MCF 10A (cell line): ENCODE measurements at places on chromosomes 6 and 20. TPM values are rescaled to one million over a fixed set of nuclear protein-coding genes. Genes with fewer than 3 reads are reported as not detected.

- H3K27ac ChIP-seq = no peak overlapping the region
- DNase-seq = no peak
- H3K36me3 ChIP-seq = peaks cover 38% of the 10 kb centered on the region
- H3K4me3 ChIP-seq = no peak overlapping the region
- no peaks in the 10 kb centered on the region for H3K27me3 ChIP-seq
- H3K4me1 ChIP-seq = no peaks in the 10 kb centered on the region
Measured at GRCh38 chr6:148550569-148550968, 196.3 kb upstream of the UST start.

The ANKRD6 gene
- total RNA-seq = 1.0 and 2.1 TPM in 2 replicates

The SYCP2 gene
- total RNA-seq = 0.35 and 0.61 TPM in 2 replicates

GRCh38 chr6:145809211-145809610 is 5.4 kb downstream of the FBXO30 start:
- no peak overlapping the region for H3K4me3 ChIP-seq
- H3K27ac ChIP-seq = peak overlapping the region; percentile 53
- DNase-seq = no peak
- peaks cover 33% of the 10 kb centered on the region for H3K4me1 ChIP-seq
- H3K27me3 ChIP-seq = no peaks in the 10 kb centered on the region

DNA sequence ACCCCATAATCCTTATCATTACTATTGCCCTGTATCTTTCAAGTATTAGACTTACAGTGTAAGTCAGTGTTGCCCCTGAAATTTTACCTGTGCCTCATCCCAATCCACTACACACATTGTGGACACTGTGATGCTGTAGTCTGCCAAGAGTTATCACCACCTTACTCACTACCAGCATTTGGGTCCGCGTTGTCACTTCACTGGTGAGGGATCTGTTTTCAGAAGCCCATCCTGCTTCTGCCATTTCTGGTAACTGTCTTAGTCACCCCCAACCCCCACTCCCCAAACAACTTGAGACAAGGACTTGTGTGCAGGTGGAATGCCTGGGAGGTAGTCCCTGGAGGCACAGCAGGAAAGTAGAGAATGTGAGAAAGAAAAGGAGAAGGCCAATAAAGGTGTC is 6.0 kb upstream of the RAB44 start:
- DNase-seq = no peak
- H3K27me3 ChIP-seq = no peaks in the 10 kb centered on the region
- H3K36me3 ChIP-seq = peaks cover 29% of the 10 kb centered on the region
- H3K4me3 ChIP-seq = no peak overlapping the region
- peak overlapping the region; percentile 36 for H3K27ac ChIP-seq

DNA sequence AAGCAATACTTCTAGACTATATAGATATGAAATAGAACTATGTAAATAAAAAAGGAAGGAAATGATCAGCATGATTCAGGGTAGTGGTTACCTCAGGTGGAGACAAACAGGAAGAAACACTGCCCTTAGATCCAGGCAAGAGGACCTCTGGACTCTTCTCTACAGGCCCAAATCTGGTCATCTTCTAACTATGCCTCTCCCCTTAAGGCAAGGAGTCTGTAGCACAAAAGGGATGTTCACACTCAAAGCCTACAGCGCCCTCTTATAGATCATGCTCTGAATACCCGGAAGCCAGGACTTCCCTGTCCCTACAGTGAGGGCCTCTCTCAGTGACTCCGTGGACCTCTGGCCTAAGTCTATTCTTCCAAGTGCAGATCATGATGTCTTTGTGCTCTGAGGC is 30.4 kb upstream of the HIVEP2 start:
- no peak overlapping the region for H3K27ac ChIP-seq
- H3K4me1 ChIP-seq = no peaks in the 10 kb centered on the region

DNA sequence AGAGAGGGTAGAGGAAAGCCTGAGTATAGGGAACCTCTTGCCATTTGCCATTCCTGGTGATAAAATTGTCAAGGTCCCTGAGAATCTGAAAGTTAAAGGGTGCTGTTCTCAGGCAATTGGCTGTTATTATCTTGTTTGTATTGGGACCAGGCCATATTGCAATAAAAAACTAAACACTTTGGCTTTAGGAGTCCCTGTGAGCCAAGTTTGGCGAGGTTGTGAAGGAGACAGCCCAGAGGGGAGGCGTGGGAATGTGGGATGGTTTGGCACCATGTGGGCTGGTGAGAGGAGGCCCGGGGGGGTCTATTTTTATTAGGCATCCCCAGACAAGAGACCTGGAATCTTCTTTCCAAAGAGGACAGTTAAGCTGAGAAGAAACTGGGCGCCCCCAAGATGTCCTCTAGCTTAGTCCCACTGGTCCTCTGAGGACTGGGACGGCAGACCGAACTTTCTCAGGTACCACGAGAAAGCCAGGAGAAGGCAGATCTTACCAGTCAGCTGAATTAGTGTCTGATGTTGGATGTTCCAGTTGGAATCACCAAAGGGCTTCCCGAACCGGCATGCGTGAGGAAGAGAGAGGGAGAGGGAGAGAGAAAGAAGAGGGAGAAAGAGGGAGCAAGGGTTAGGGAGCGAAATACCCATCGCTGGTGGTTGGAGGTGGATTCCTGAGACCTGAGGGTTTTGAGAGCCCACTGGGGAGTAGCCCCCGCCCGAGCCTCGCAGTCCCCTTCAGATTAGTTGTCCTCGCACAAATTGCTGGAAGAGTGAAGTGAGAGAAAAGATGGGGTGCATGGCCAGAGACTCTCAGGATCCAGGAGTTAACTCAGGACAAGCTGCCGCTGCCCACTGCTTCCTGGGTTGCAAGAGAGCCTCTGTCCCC is 24.4 kb downstream of the DYNLT1 start:
- H3K27me3 ChIP-seq = no peaks in the 10 kb centered on the region
- no peak overlapping the region for H3K4me3 ChIP-seq
- H3K4me1 ChIP-seq = no peaks in the 10 kb centered on the region
- peaks cover 50% of the 10 kb centered on the region for H3K36me3 ChIP-seq
- H3K27ac ChIP-seq = no peak overlapping the region
- no peak for DNase-seq

GRCh38 chr6:130018744-130019325 is 454 bp downstream of the L3MBTL3 start:
- H3K36me3 ChIP-seq = peaks cover 7% of the 10 kb centered on the region
- no peaks in the 10 kb centered on the region for H3K27me3 ChIP-seq
- peak overlapping the region; percentile 94 for H3K4me3 ChIP-seq
- DNase-seq = no peak
- no peaks in the 10 kb centered on the region for H3K4me1 ChIP-seq
- peak overlapping the region; percentile 80 for H3K27ac ChIP-seq

The FUT9 gene
- total RNA-seq = not detected in 2 replicates

- peaks cover 11% of the 10 kb centered on the region for H3K4me1 ChIP-seq
- no peak overlapping the region for H3K4me3 ChIP-seq
- no peaks in the 10 kb centered on the region for H3K27me3 ChIP-seq
- H3K36me3 ChIP-seq = no peaks in the 10 kb centered on the region
- no peak for DNase-seq
- no peak overlapping the region for H3K27ac ChIP-seq
Measured at GRCh38 chr6:163780994-163781393, 366.5 kb downstream of the QKI start.

- no peak overlapping the region for H3K27ac ChIP-seq
- H3K36me3 ChIP-seq = peaks cover 4% of the 10 kb centered on the region
- no peak for DNase-seq
- no peak overlapping the region for H3K4me3 ChIP-seq
- no peaks in the 10 kb centered on the region for H3K4me1 ChIP-seq
Measured at GRCh38 chr6:321158-321438, 28.8 kb downstream of the DUSP22 start.

The DYNLT2 gene
- 0.79 and 1.3 TPM in 2 replicates for total RNA-seq

The RSPH9 gene
- not detected in 2 replicates for total RNA-seq

The ZKSCAN8 gene
- total RNA-seq = 26.7 and 27.9 TPM in 2 replicates

- no peak for DNase-seq
- no peaks in the 10 kb centered on the region for H3K4me1 ChIP-seq
- no peak overlapping the region for H3K27ac ChIP-seq
- no peak overlapping the region for H3K4me3 ChIP-seq
Measured at GRCh38 chr6:111841822-111842221, 31.4 kb downstream of the FYN start.

The FAM209B gene
- total RNA-seq = not detected in 2 replicates

- no peaks in the 10 kb centered on the region for H3K4me1 ChIP-seq
- no peak overlapping the region for H3K4me3 ChIP-seq
- no peak overlapping the region for H3K27ac ChIP-seq
- H3K27me3 ChIP-seq = peaks cover 18% of the 10 kb centered on the region
- no peak for DNase-seq
Measured at GRCh38 chr6:95545686-95546085, 31.6 kb upstream of the MANEA start.

DNA sequence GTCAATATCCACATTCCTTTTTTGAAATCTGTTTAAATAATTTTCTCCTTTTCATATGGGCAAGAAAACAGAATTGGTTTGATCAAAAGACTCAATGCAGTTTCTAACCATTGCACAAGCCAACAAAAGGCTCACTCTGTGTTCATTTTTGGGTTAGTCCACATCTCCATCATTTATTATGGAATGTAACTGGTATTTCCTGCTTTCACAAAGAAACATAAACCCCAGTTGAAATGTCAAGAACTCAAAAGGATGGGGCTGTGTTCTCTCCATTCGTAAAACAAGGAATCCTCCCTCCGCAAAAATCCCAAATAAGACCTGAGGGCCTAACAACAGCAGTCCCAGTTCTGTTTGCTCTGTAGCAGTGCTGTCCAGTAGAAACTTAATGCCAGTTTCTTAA is 420.9 kb downstream of the GJA1 start:
- H3K4me3 ChIP-seq = no peak overlapping the region
- H3K27me3 ChIP-seq = no peaks in the 10 kb centered on the region
- H3K27ac ChIP-seq = no peak overlapping the region
- H3K36me3 ChIP-seq = no peaks in the 10 kb centered on the region
